ENCODE measurements at places on chromosomes 4 and X.
A peak's percentile ranks its signal among the peaks of the same experiment; 100 is the strongest.

- DNase-seq = no peak
Observed at GRCh38 chr4:146486565-146486964, 35.2 kb downstream of the SLC10A7 start.

DNA sequence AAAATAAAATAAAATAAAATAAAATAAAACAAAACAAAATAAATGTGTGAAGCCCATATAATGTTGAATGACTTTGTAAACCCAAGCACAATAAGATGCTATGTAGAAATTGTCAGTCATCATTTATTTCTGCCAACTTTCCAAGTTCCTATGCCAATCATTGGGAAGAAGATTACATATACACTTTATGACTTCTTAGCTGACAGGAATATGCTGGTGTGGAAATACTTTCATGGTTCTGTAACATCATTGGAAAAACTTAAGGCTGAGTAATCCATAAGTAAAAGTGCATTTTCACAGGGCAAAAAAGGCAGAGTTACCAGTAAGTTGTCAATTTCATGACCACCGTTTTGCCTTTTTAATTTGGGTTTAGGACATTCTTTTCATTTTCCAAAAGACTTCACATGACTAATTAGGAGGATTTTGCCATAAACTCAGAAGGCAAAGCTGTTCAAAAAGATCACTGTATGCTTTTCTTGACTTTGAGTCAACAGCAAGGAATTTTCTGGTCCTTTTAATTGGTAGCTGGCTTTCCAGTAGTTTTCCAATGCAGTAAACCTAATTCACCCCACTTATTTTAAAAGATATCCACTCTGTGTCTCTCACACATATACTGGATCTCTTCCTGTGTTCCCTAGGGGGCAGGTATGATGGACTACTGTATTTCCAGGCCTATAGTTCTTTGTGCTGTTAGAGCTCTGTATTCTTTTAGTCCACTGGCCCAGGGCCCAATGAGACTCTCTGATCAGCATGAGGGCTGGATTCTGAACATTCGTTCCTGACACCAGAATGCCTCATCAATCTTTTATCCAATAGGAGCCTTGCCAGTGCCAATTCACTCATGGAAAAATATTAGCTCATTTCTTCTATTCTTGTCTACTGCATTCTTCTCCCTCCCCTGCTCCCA, 26.2 kb upstream of the SCRG1 start:
- peak; percentile 75 for DNase-seq

GRCh38 chrX:132209527-132209926, 9.7 kb downstream of the RAP2C start:
- DNase-seq = no peak

- DNase-seq = no peak
Observed at GRCh38 chr4:32697281-32697814, 1977.2 kb downstream of the PCDH7 start.

- DNase-seq = no peak
Observed at GRCh38 chrX:153948847-153949805, 4.7 kb upstream of the RENBP start.

Data from HCEC 1CT (cell line).